Cardiac muscle cell (in vitro differentiated cells and primary cell): ENCODE measurements at places on chromosomes 4 and X. TPM values are rescaled to one million over a fixed set of nuclear protein-coding genes. Genes with fewer than 3 reads are reported as not detected.

GRCh38 chrX:50818986-50819385 lies 5.0 kb upstream of the SHROOM4 start:
- H3K36me3 ChIP-seq: no peaks in the 10 kb centered on the region
- DNase-seq: no peak
- H3K27me3 ChIP-seq: no peaks in the 10 kb centered on the region
- no peak overlapping the region for H3K4me3 ChIP-seq
- H3K27ac ChIP-seq: no peak overlapping the region
- H3K4me1 ChIP-seq: peaks cover 7% of the 10 kb centered on the region

DNA sequence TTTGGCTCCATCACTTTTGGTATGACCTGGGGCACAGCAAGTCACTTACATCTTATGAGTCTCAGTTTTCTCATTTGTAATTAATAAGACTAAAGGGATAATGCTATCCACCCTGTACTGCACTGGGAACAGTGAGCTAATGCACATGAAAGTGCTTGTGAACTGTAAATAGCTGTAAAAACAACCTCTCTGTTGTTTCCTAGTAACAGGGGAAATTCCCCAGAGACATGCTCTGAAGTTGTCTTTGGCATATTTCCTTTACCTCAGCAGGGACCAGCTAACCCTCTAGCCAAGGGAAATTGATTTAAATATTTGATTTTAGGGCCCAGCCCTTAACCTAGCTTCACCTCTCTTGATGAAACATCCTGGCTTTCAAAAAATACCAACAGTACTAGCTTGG lies 6.1 kb upstream of the CYSLTR1 start:
- H3K36me3 ChIP-seq: no peaks in the 10 kb centered on the region
- H3K4me1 ChIP-seq: no peaks in the 10 kb centered on the region
- no peak for DNase-seq
- H3K4me3 ChIP-seq: no peak overlapping the region
- H3K27me3 ChIP-seq: no peaks in the 10 kb centered on the region
- H3K27ac ChIP-seq: no peak overlapping the region

DNA sequence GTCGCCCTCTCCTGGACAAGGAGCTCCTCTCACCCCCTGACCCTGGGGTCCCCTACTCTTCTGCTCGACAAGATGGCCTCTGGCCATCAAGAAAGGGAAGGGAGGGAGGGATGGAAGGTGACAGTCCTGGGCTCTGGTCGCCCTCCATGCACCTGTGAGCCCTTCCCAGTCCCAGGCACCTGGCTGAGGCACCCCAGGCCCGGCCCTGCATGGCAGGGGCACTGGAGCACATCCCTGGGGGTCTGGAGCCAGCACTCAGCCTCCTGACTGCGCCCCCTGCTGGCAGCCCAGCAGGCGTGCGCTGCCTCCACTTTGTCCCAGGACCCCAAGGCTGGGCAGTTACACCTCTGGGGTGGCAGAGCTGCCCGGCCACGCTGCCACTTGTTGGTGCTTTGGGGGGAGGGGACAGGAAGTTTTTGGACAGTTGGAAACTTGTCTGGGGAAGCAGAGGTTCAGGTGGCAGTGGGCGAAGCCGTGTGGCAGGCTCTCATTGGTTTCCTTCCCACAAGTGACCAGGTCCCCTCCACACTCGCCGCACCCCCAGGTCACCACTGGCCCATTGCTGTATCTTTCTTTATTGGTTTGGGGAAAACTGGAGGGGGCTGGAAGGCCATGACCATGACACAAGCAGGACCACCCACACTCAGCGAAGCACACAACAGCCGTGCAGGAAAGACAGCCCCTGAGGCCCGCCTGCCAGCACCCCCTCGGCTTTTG lies 4.3 kb downstream of the PNCK start:
- H3K4me1 ChIP-seq: no peaks in the 10 kb centered on the region
- H3K27me3 ChIP-seq: peaks cover 2% of the 10 kb centered on the region
- DNase-seq: peak; percentile 18
- no peak overlapping the region for H3K27ac ChIP-seq
- no peak overlapping the region for H3K4me3 ChIP-seq
- no peaks in the 10 kb centered on the region for H3K36me3 ChIP-seq

DNA sequence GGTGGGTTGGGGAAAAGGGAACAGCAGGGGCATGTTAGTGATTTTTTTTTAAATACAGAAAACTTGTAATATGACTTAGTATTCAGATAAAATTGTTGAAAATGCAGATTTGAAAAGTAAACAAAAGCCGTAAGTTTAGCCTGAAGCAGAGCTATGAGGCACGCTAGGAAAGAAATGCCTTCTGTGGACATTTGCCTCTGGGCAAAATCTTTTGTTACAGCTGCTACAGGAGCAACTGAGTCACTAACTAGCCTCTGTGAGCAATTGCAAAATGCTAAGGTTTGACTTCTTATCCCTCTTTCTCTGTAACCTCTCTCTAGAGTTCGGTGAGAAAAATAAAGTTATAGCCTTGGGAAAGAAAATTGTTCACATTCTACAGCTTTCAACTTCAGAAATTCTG lies 350.0 kb downstream of the SLC7A11 start:
- H3K27me3 ChIP-seq: no peaks in the 10 kb centered on the region
- H3K4me3 ChIP-seq: no peak overlapping the region
- H3K27ac ChIP-seq: no peak overlapping the region
- no peak for DNase-seq
- no peaks in the 10 kb centered on the region for H3K4me1 ChIP-seq

- no peaks in the 10 kb centered on the region for H3K27me3 ChIP-seq
- peaks cover 36% of the 10 kb centered on the region for H3K4me1 ChIP-seq
- peak; percentile 33 for DNase-seq
- H3K4me3 ChIP-seq: no peak overlapping the region
- no peaks in the 10 kb centered on the region for H3K36me3 ChIP-seq
- peak overlapping the region; percentile 87 for H3K27ac ChIP-seq
These were observed 86.7 kb downstream of the PTTG2 start for GRCh38 chr4:38046727-38047489.

The XK gene
- total RNA-seq: 3.0 and 7.2 TPM in 2 replicates

DNA sequence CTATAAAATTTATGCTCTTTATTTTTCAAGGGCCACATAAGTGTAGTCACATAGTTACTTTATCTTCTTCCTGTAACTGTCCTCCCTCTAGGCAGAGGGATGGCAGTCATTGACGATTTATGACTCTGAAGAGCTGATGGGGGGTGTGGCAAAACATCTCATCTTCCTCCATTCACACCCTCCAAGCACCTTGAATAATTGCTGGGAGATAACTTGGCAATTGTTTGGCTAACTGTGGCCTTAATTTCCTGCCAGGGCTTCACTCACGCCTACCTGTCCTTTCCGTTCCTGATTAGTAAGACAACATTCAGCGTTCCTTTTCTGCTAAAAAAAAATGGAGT lies 329.2 kb downstream of the ARHGAP10 start:
- H3K4me3 ChIP-seq: no peak overlapping the region
- no peak for DNase-seq
- H3K27me3 ChIP-seq: no peaks in the 10 kb centered on the region
- H3K4me1 ChIP-seq: no peaks in the 10 kb centered on the region
- no peaks in the 10 kb centered on the region for H3K36me3 ChIP-seq
- H3K27ac ChIP-seq: no peak overlapping the region

- no peaks in the 10 kb centered on the region for H3K27me3 ChIP-seq
- no peak for DNase-seq
- H3K36me3 ChIP-seq: no peaks in the 10 kb centered on the region
- H3K27ac ChIP-seq: no peak overlapping the region
These were observed 352.5 kb downstream of the GPM6A start for GRCh38 chr4:175459571-175459970.

GRCh38 chr4:121706595-121707021 lies 9.8 kb upstream of the ANXA5 start:
- H3K27ac ChIP-seq: no peak overlapping the region
- H3K36me3 ChIP-seq: no peaks in the 10 kb centered on the region
- H3K4me1 ChIP-seq: peaks cover 5% of the 10 kb centered on the region
- DNase-seq: no peak
- H3K27me3 ChIP-seq: no peaks in the 10 kb centered on the region

DNA sequence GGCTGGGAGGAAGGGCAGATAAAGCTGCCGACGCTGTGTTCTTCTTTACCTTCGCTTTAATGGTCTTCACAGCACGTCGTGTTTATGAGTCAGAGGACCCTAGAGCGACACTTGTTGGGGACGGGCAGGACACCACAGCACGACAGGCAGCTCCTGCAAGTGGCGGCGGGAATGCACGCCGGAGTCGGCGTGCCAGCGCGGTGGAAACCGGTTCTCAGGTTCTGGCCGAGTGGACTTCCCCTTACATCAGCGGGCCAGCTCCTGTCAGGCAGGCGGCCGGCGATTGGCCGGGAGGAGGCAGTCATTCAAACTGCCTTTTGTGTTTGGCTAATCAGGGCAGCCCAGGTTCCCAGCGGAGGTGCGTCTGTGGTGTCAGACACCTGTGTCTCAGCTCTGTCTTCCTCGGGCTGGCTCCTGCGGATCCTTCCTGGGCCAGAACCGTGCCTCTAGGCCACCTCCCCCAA lies 150.9 kb downstream of the SHROOM3 start:
- no peaks in the 10 kb centered on the region for H3K27me3 ChIP-seq
- H3K4me3 ChIP-seq: peak overlapping the region; percentile 18

DNA sequence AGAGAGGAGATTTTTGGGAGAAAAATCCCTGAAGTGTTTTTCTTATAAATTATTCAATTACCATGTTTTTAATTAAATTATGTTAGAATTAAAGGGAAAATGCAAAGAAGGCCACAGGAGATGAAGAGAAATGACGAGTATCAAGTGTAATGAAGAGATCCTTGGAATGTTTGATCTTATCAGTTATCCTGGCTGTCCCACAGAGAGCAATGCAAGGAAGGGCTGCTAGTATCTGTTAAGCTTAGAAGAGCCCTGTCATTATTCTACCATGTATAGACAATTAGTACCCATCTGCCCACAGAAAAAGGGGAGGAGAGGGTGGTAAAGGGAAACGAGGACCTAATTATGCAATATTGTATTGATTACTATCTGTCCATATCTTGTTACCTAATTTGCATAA lies 257.1 kb downstream of the BANK1 start:
- no peaks in the 10 kb centered on the region for H3K36me3 ChIP-seq
- no peak overlapping the region for H3K4me3 ChIP-seq
- DNase-seq: no peak
- no peaks in the 10 kb centered on the region for H3K27me3 ChIP-seq
- H3K27ac ChIP-seq: no peak overlapping the region
- H3K4me1 ChIP-seq: no peaks in the 10 kb centered on the region

- no peaks in the 10 kb centered on the region for H3K36me3 ChIP-seq
- no peak overlapping the region for H3K27ac ChIP-seq
- DNase-seq: no peak
- peaks cover 9% of the 10 kb centered on the region for H3K27me3 ChIP-seq
- no peaks in the 10 kb centered on the region for H3K4me1 ChIP-seq
- no peak overlapping the region for H3K4me3 ChIP-seq
These were observed 22.1 kb downstream of the ADRA2C start for GRCh38 chr4:3788366-3788660.

GRCh38 chr4:126604268-126604867 lies 1028.4 kb upstream of the INTU start:
- H3K36me3 ChIP-seq: no peaks in the 10 kb centered on the region
- H3K4me1 ChIP-seq: no peaks in the 10 kb centered on the region
- no peak overlapping the region for H3K4me3 ChIP-seq
- peak; percentile 65 for DNase-seq

The DIPK2B gene
- 0.21 and 0.30 TPM in 2 replicates for total RNA-seq

DNA sequence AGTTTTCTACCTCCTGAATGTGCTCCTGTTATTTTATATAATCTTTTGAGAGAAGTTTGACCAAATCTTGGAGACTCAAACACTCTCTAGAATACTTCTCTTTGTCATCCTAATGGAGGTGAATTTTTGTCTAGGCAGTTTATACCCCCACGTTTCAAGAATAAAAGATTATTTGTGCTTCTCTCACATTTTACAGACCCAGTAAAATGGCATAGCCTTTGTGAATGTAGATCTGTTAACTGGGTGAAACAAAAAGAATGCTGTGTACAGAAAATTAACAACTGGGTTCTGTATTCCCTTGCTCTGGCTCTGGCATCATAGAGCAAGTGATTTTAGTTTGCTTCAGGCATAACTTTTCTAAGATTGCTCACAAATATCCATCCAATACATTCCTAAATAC lies 26.1 kb downstream of the GASK1B start:
- H3K27ac ChIP-seq: no peak overlapping the region
- H3K4me3 ChIP-seq: no peak overlapping the region
- no peaks in the 10 kb centered on the region for H3K36me3 ChIP-seq
- no peaks in the 10 kb centered on the region for H3K4me1 ChIP-seq
- no peak for DNase-seq
- H3K27me3 ChIP-seq: no peaks in the 10 kb centered on the region

GRCh38 chr4:144090744-144091143 lies 49.8 kb downstream of the GYPA start:
- H3K27ac ChIP-seq: no peak overlapping the region
- H3K27me3 ChIP-seq: no peaks in the 10 kb centered on the region
- H3K36me3 ChIP-seq: no peaks in the 10 kb centered on the region
- H3K4me1 ChIP-seq: no peaks in the 10 kb centered on the region
- no peak overlapping the region for H3K4me3 ChIP-seq
- DNase-seq: no peak

DNA sequence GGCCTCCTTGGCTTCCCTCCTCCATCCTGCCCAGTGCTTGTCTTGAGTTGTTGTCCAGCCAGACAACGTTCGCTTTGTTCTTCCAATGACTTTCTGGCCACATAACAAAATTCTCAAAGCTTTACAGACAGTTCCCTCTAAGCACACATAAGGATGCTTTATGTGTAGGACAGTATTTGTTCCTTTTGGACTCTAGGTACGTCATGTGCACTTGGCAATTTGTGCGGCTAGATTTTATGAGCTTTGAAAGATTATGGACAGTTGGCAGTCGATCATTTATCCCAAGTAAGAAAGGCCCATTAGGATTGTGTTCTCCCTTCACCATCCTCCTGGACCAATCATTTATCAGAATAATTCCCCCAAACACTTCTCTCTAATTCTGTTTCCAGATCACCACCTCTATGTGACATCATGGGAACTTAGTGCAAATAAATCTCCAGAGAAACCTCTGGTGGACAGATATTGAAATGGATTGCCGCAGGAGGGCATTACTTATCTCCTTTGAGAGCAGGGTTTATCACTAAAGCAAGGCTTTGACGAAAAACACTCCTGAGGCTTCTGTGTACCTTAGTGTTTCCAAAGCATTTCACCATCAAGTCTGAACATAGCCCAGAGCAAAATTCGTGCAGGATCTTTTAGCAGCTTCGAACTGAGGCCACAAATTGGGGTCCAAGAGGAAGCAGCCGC lies 77.4 kb upstream of the BMPR1B start:
- H3K36me3 ChIP-seq: no peaks in the 10 kb centered on the region
- no peak overlapping the region for H3K27ac ChIP-seq
- peak; percentile 42 for DNase-seq
- H3K4me3 ChIP-seq: no peak overlapping the region
- H3K27me3 ChIP-seq: no peaks in the 10 kb centered on the region

GRCh38 chrX:80876877-80877276 lies 67.2 kb upstream of the BRWD3 start:
- H3K4me1 ChIP-seq: no peaks in the 10 kb centered on the region
- H3K36me3 ChIP-seq: no peaks in the 10 kb centered on the region
- DNase-seq: peak; percentile 51

GRCh38 chrX:108396986-108397385 lies 41.2 kb downstream of the COL4A6 start:
- no peak overlapping the region for H3K27ac ChIP-seq
- H3K27me3 ChIP-seq: no peaks in the 10 kb centered on the region
- DNase-seq: no peak
- no peak overlapping the region for H3K4me3 ChIP-seq

- peak; percentile 3 for DNase-seq
- no peaks in the 10 kb centered on the region for H3K27me3 ChIP-seq
- H3K27ac ChIP-seq: no peak overlapping the region
These were observed 29.3 kb downstream of the SOD3 start for GRCh38 chr4:24824720-24825119.

The ZNF711 gene
- total RNA-seq: 11.4 and 21.8 TPM in 2 replicates

The NSD2 gene
- 49.8 and 91.3 TPM in 2 replicates for total RNA-seq

The KCNIP4 gene
- 9.9 and 15.9 TPM in 2 replicates for total RNA-seq

The RIBC1 gene
- total RNA-seq: 2.7 and 3.0 TPM in 2 replicates
